ENCODE measurements at places on chromosomes 13 and 19. TPM values are rescaled to one million over a fixed set of nuclear protein-coding genes. Genes with fewer than 3 reads are reported as not detected.
A peak's percentile ranks its signal among the peaks of the same experiment; 100 is the strongest.

DNA sequence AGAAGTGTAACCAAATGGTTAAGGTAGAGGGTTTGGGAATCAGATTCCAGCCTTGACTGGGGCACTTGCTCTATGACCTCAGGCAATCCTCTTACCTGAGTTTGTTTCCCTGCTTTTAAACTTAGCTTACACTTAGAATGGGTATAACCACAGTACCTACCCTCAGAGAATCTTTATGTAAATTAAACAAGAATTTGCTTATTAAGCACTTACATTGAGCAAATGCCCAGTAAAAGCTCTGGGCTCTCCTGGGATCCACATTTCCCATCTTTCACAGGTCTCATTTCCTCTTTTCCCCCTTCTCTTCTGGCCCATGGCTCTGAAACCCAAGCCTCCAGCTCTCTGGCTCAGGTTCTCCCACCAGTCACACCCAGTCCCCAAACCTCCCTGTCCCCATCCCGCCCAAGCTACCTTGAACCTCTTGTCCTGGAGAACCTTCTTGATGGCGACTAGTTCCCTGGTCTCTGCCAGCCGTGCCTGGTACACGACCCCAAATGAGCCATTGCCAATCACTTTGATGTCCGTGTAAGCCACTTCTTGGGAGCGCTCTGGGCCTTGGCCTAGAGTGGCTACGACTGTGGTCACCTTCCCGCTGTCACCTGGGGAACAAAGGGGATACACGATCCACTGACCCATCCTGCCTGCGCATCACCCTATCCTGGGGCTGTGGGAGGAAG lies 2.7 kb downstream of the GSK3A start:
- no peak for DNase-seq

- DNase-seq: no peak
Measured at GRCh38 chr13:31001647-31002046, 69.2 kb downstream of the TEX26 start.

- peak; percentile 95 for DNase-seq
Measured at GRCh38 chr19:6739390-6739882, at the start of gene TRIP10. Gene TRIP10 (plus strand): TSS chr19:6739680. CDS start chr19:6739762, 82 bp downstream.

DNA sequence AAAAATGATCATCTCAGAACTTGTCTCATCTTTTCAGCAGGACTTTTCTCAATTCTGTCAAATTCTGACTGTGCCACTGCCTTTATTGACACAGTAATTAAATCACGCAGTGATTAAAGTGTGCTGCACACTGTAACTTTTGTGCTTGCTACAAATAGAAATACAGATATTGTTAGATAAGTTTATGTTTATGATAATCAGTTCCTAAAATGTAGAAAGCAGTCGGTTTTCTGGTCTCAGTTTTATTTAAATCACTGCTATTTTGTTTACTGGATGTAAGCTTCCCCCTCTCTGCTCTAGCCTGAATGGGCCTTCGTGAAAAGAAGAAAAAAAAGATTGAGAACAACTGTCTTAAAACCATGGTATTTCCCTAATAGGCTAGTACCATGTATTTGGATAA lies 258.8 kb upstream of the STARD13 start:
- DNase-seq: no peak

DNA sequence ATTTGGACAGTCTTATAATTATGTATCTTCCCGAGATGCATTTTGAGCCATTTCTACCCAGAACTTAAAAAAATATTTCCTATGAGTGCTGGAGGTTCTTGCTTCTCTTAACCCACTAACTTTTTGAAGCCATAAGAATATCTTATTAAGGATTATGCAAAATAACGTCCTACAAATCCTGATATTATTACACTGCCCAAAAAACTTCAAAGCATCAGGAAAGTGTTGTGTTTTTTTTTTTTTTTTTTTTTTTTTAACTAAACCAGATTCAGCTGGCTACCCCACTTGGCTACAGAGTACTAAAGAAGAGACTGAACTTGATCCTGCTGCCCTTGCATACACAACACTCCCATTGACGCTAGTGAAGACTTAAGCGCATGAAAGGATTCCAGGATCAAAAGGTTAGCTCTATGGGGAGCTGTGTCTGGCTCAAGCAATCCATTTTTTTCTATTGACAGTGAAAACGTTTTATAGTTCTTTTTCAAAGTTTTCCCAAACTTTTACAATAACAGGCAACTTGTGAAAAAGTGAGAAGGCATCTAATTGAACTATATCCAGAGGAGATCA lies 141.4 kb downstream of the KCNRG start:
- DNase-seq: no peak

GRCh38 chr13:85236413-85236812 lies 562.8 kb downstream of the SLITRK6 start:
- no peak for DNase-seq

GRCh38 chr13:80501556-80501955 lies 160.6 kb upstream of the SPRY2 start:
- no peak for DNase-seq

DNA sequence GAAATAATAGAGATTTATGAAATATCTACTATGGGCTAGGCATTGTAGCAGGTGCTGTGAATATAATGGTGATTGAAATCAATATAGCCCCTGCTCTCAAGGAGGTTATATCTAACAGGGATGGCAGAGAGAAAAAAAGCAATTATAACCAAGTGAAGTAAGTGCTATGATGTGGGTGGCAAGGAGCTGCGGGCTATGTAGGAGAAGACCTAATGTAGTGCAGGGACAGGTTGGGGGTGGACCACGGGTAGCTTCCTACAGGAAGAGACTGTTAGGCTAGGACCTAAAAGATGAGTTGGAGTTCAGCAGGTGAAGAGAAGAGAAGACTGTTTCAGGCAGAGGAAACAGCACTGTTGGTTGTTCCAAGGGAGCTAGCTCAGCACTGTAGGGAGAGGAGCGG lies 311.0 kb downstream of the KCNRG start:
- no peak for DNase-seq

GRCh38 chr13:113040597-113041292 lies 64.8 kb upstream of the F7 start:
- no peak for DNase-seq

- no peak for DNase-seq
Measured at GRCh38 chr13:49110913-49111170, 109.3 kb upstream of the MLNR start.

- DNase-seq: no peak
Measured at GRCh38 chr19:53960886-53961285, 1.9 kb upstream of the CACNG8 start.

DNA sequence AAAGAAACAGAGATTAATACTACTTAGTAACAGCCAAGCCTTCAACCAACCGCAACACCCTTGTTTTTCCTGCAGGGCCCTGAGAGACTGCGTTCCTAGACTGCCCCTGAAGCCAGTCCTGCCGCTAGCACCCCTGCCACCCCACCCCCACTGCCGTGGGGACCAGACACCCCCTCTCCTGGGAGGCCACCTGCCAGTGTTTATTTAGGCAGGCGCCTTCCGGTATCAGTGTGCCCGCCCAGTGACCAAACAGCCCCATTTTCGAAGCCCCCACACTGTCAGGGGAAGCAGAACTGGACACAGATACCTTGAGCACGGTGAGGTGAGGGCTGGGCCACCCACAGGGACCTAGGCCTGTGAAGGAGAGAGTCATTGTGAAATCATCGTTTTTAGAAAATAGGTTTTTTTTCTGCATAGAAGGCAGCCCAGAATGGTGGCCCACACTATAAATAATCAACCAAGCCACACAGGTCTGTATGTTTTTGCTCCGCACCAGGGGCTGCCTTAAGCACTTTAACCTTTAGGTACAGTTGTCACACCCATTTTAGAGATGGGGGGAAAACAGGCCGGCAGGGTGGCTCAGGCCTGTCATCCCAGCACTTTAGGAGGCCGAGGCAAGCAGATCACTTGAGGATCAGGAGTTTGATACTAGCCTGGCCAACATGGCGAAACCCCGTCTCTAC lies 3.5 kb upstream of the TLE5 start:
- DNase-seq: no peak

DNA sequence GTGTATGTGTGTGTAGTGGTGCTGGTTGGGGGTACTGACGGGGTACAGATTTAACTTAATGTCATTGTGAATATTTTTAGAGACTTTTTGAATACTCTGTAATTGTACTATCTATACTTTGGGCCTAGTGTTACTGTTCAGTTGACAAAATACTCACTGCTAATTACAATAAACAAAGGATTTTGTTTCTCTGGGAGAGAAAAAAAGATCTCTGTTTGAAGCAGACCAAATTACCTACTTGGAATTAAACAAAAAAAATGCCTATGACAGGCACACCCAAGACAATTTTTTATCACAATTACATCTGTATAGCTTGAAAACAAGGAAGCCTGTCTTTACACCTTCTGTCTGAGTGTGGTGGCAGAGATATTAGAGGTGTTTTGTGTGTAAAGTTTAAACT lies 45.1 kb downstream of the OLFM4 start:
- no peak for DNase-seq

DNA sequence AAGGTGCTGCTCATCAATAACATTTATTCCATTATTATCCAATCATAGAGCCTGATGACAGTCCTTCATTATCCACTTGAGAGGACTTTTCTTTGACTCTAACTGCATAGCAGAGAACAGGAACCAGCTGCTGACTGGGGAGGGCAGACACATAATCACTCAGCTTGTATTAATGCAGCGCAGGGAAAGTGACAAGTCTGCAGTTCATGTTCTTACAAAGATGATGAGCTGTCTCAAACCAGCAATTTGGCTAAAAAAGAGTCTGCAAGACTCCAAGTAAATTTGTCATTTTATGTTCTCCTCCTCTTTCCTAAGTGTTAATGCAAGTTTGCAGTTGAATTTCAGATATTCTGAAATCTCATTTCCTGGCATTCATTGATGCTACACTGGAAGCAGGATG lies 40.0 kb upstream of the CBY2 start:
- no peak for DNase-seq

DNA sequence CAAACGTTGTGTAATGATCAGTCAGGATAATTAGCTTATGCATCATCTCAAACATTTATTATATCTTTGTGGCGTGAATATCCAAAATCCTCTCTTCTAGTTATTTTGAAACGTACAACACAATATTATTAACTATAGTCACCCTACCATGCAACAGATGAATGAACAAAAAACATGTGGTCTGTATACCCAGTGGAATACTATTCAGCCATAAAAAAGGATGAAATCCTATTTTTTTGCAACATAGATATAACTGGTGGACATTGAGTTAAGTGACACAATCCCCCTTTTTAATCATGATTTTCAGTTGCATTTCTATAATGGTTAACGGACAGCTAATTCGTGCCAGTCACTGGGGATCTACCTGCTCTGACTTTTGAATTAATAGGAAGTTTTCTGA lies 145.6 kb downstream of the SOX1 start:
- no peak for DNase-seq

GRCh38 chr13:61358599-61358998 lies 57.0 kb downstream of the PCDH20 start:
- no peak for DNase-seq

DNA sequence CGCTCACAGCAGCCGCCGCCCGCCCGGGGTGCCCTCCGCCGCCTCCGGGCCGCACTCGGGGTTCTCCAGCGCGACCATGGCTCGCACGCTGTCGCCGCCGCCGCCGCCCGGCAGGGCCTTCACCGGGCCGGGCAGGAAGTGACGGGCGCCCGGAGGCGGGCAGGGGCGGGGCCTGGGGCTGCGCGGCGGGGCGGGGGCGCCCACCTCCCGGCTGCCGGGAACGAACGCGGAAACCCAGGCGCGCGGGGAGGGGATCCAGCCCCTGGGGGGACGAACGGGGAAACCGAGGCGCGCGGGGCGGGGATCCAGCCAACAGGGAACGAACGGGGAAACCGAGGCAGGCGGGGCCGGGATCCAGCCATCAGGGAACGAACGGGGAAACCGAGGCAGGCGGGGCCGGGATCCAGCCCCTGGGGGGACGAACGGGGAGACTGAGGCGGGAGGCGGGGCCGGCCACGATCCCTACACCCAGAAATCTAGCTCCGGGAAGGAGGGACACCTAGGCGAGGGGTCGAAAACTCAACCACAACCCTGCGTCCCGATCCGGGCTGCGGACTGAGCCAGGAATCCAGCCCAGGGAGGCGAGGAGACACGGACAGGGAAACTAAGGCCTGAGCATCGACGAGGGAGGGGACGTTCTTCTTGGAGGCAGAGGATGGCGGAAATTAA lies at the start of gene R3HDM4:
R3HDM4 (minus strand) TSS at position 140 of the 669 bp plus-strand sequence; CDS start at position 78, 62 bp downstream.
- DNase-seq: peak; percentile 97

DNA sequence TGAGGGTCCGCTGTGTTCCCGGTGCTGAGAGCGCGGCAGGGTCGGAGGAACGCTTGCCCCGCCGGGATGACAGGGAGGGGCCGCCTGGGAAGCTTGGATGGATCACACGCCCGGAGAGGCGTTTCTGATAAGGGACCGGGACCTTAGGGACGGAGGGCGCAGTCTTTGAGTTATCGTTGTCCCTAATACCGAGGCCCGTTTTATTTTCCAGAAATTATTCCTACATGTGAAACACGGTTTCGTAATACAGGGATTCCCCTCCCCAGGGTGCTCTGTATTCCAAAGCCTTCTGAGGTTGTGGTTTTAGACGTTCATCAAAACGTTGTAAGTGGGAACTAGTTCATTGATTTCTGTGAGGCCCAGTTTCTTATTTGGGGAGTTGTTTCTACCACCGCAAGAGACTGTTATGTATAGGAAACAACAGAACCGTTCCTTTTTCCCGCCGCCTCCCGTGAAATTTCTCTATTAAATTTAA lies 752 bp downstream of the PDCD5 start:
- no peak for DNase-seq

GRCh38 chr13:100434010-100434763 lies 154.4 kb downstream of the GGACT start:
- DNase-seq: peak; percentile 68

GRCh38 chr19:7926021-7926726 lies at the start of gene CTXN1:
Gene CTXN1 (minus strand): TSS chr19:7926135. CDS start chr19:7925538, 597 bp downstream.
- peak; percentile 94 for DNase-seq

DNA sequence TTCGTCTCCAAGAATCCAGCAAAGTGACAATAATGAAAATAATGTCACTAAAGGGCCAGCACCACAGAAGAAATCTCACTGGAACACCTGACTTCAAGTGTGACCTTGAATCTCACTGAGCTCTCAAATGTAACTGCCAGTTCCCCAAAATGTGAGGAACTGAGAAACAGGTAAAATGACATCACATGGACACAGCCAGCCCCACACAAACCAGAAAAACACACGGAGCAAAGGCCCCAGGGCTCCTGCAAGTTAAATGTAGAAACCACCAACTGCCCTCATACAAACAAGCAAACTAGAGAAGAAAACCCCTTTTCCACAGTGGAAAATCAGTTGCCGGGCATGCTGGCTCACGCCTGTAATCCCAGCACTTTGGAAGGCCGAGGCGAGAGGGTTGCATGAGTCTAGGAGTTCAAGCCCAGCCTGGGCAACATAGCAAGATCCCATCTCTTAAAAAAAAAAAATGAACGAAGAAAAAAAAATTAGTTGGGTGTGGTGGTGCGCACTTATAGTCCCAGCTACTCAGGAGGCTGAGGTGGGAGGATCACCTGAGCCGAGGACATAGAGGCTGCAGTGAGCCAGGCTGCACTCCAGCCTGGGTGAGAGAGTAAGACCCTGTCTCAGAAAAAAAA lies 8.7 kb upstream of the KANK2 start:
- no peak for DNase-seq

The MEX3D gene
- total RNA-seq: 16.1 TPM

The SYT5 gene
- not detected for total RNA-seq

The ZFR2 gene
- total RNA-seq: not detected

The TSSK6 gene
- total RNA-seq: 4.4 TPM

The ZNF534 gene
- not detected for total RNA-seq

The ZNF561 gene
- total RNA-seq: 35.3 TPM

The FGF14 gene
- not detected for total RNA-seq

The COX7A1 gene
- not detected for total RNA-seq

The DCLK1 gene
- not detected for total RNA-seq

The APOC4 gene
- total RNA-seq: not detected
